ENCODE measurements at places on chromosomes 1 and 21.
A peak's percentile ranks its signal among the peaks of the same experiment; 100 is the strongest.

GRCh38 chr1:118483245-118484006, 298.4 kb upstream of the SPAG17 start:
- no peaks in the 10 kb centered on the region for H3K36me3 ChIP-seq
- no peak for DNase-seq
- H3K27ac ChIP-seq, result no peak overlapping the region
- H3K4me1 ChIP-seq, result no peaks in the 10 kb centered on the region
- no peaks in the 10 kb centered on the region for H3K27me3 ChIP-seq

DNA sequence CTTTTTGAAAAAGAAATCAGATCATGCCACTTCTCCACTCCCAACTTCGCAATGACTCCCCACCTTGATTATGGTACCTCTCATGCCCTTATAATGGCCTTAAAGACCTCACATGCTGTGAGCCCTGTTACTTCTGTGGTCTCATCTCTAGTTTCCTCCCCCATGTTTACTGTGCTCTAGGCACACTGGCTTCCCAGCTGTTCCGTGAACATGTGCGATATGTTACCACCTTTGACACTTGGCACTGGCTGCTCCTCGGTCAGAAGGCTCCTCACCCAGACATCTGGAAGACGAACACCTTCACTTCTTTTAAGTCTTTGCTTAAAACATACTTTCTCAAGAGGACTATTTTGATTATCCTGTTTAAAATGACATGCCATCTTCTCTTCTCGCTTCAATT, 14.3 kb upstream of the NTMT2 start:
- no peaks in the 10 kb centered on the region for H3K36me3 ChIP-seq
- no peak for DNase-seq
- no peaks in the 10 kb centered on the region for H3K27me3 ChIP-seq
- H3K27ac ChIP-seq, result no peak overlapping the region

DNA sequence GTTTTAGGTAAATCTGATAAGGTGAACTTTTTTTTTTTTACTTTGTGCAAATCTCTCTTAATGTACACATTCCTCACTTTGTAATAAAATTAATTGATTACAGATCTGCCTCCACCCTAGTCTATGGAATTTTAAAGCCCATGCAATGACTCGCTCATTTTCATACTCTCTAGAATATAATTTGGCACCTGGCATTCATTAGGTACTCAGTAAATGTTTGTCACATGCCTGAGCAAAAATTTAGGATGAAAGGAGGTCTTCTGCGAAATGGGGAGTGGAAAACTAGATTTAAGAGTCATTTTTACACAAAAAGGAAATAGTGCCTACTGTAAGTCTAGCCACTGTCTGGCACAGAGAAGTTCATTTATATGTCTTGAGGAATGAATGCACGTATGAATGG, 350.1 kb downstream of the DPYD start:
- no peak overlapping the region for H3K4me3 ChIP-seq
- H3K4me1 ChIP-seq, result no peaks in the 10 kb centered on the region
- H3K36me3 ChIP-seq, result no peaks in the 10 kb centered on the region
- H3K27me3 ChIP-seq, result no peaks in the 10 kb centered on the region
- no peak overlapping the region for H3K27ac ChIP-seq

DNA sequence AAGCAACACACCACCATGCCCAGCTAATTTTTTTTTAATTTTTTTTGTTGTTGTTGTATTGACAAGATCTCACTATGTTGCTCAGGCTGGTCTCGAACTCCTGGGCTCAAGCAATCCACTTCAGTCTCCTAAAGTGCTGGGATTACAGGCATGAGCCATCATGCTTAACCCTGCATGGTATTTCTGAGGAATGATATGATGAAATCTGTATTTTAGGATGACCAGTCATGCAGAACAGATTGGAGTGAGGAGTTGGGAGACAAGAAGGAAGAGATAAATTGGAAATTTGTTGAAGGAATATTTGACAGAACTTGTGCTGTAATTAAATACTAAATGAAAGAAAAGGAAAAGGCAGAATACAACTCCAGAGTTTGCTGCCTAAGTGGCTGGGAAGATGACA, 4.7 kb upstream of the NDUFS5 start:
- no peak overlapping the region for H3K4me3 ChIP-seq
- DNase-seq, result no peak
- H3K27ac ChIP-seq, result no peak overlapping the region
- no peaks in the 10 kb centered on the region for H3K36me3 ChIP-seq

GRCh38 chr1:2801046-2801445, 447 bp downstream of the TTC34 start:
- H3K27me3 ChIP-seq, result peaks cover 2% of the 10 kb centered on the region
- H3K4me1 ChIP-seq, result no peaks in the 10 kb centered on the region
- H3K27ac ChIP-seq, result no peak overlapping the region
- H3K4me3 ChIP-seq, result no peak overlapping the region
- no peaks in the 10 kb centered on the region for H3K36me3 ChIP-seq

- H3K4me1 ChIP-seq, result no peaks in the 10 kb centered on the region
- no peaks in the 10 kb centered on the region for H3K27me3 ChIP-seq
- no peaks in the 10 kb centered on the region for H3K36me3 ChIP-seq
- no peak for DNase-seq
These were observed 409.2 kb upstream of the PLXNA2 start for GRCh38 chr1:208653426-208653825.

DNA sequence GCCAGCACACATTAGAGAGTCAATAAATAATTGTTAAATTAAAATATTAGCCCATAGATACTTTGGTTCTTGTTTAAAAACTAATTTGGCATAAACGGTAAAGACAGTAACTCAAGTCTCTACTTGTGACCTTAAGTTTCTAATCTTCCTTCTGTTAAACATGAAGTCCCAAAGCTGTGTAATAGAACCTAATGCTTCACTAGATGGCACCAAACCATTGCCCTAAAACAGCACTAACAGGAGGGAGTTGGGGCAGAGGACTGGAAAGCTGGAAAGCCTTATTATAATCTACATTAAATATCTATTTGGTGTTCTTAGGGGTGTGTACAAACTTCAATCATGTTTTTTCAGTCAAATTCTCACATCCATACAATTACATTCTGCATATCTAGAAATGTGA, 176.7 kb downstream of the OLFM3 start:
- no peaks in the 10 kb centered on the region for H3K27me3 ChIP-seq
- no peak for DNase-seq

GRCh38 chr1:211574705-211575104, 4.3 kb downstream of the SLC30A1 start:
- no peaks in the 10 kb centered on the region for H3K27me3 ChIP-seq
- peaks cover 38% of the 10 kb centered on the region for H3K4me1 ChIP-seq

GRCh38 chr1:181971424-181971823, 90.1 kb downstream of the ZNF648 start:
- DNase-seq, result no peak
- no peak overlapping the region for H3K4me3 ChIP-seq
- H3K27me3 ChIP-seq, result no peaks in the 10 kb centered on the region

- no peak for DNase-seq
- no peak overlapping the region for H3K27ac ChIP-seq
- no peaks in the 10 kb centered on the region for H3K4me1 ChIP-seq
- H3K4me3 ChIP-seq, result no peak overlapping the region
These were observed 48.2 kb upstream of the ARHGEF16 start for GRCh38 chr1:3405974-3406867.

- no peak for DNase-seq
- H3K27ac ChIP-seq, result peak overlapping the region; percentile 96
- no peaks in the 10 kb centered on the region for H3K36me3 ChIP-seq
- H3K4me1 ChIP-seq, result peaks cover 19% of the 10 kb centered on the region
These were observed 51.5 kb downstream of the TOMM20 start for GRCh38 chr1:235077163-235077540.

GRCh38 chr21:32925098-32925497, 100.6 kb upstream of the OLIG2 start:
- H3K36me3 ChIP-seq, result no peaks in the 10 kb centered on the region
- H3K27me3 ChIP-seq, result no peaks in the 10 kb centered on the region
- no peaks in the 10 kb centered on the region for H3K4me1 ChIP-seq
- no peak overlapping the region for H3K4me3 ChIP-seq
- H3K27ac ChIP-seq, result no peak overlapping the region

DNA sequence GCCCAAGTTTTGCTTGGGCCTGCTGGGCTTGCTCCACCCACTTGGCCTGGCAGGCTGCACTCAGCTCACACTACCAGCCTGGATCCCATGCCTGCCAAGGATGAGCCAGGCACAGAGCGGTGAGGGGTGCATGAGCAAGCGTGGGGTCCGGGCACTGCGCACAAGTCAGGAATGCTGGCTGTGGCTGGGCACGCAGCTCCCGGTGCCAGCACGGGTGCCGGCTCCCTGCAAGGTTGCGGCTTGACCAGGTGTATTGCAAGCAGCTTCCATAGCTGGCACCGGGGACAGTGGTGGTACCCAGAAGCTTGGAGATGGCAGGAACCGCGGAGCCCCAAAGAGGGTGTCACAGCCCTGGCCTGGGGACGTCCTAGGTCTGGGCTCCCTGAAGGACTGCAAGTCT, 224.4 kb upstream of the NRIP1 start:
- H3K27ac ChIP-seq, result no peak overlapping the region
- H3K27me3 ChIP-seq, result no peaks in the 10 kb centered on the region
- H3K36me3 ChIP-seq, result no peaks in the 10 kb centered on the region
- H3K4me1 ChIP-seq, result no peaks in the 10 kb centered on the region
- no peak overlapping the region for H3K4me3 ChIP-seq

- peaks cover 14% of the 10 kb centered on the region for H3K4me1 ChIP-seq
- H3K4me3 ChIP-seq, result no peak overlapping the region
- DNase-seq, result no peak
- H3K36me3 ChIP-seq, result no peaks in the 10 kb centered on the region
- no peak overlapping the region for H3K27ac ChIP-seq
These were observed 46.8 kb downstream of the PTPRU start for GRCh38 chr1:29282924-29283803.

DNA sequence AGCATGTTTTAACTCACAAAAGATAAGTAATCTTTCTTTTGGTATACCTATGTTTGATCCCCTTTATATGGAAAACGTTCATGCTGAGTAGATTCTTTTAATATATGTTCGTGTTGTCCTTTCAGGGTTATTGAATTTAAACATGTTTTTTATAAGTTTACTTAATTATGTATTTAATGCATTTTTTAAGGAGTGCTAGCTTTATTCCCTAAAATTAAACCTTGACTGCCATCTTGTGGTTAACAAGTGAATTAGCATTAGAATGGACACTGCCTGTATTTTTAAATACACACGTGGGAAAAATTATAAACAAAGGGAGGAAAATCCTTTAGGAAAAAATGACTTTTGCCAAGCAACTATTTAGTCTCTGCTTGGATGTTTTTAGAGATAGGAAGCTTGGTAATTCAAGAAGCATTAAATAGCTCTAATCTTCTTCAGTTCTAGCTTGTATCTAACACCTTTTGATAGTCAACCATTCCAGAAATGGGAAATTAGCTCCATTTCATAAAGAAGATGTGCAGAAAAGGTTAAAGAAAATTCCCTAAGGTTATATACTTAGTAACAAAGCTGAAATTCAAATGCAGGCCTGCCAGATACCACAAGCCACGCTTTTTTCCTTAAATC, 43.0 kb downstream of the UBE2U start:
- no peak overlapping the region for H3K27ac ChIP-seq
- H3K4me1 ChIP-seq, result peaks cover 8% of the 10 kb centered on the region
- no peaks in the 10 kb centered on the region for H3K27me3 ChIP-seq
- DNase-seq, result no peak
- no peaks in the 10 kb centered on the region for H3K36me3 ChIP-seq

DNA sequence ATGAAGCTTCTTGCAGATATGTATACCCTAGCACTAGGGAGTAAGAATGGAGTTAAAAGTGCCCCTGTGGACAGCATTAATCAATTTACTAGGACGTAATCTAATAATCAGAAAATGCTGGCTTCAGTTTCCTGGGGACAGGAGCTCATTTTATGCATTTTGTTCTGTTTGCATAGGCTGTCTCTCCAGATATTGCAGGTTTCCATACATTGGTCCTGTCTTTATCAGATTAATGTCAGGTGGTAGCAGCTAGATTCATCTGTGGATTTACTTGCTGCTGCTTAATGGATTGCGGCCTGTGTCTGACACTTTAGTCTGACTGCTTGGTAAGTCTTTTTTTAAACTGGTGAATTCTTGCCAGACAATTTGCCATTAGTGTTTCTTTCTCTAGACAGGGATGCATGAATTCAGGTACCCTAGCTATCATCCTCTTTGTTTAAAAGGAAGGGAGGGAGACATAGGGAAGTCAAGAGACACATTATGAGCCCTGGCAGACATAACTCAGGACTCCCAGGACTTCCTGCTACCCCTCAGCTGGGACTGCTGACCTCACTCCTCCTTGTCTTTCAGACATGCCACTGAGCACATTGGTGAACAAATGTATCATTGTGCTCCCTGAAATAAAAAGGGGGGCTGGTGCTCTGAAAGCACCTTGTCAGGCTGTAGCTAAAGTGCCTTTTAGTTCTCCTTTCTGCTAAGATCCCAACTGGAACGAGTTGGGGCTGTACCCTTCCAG, 47.7 kb downstream of the NOS1AP start:
- H3K36me3 ChIP-seq, result no peaks in the 10 kb centered on the region
- no peak overlapping the region for H3K27ac ChIP-seq
- H3K4me1 ChIP-seq, result no peaks in the 10 kb centered on the region
- DNase-seq, result no peak

DNA sequence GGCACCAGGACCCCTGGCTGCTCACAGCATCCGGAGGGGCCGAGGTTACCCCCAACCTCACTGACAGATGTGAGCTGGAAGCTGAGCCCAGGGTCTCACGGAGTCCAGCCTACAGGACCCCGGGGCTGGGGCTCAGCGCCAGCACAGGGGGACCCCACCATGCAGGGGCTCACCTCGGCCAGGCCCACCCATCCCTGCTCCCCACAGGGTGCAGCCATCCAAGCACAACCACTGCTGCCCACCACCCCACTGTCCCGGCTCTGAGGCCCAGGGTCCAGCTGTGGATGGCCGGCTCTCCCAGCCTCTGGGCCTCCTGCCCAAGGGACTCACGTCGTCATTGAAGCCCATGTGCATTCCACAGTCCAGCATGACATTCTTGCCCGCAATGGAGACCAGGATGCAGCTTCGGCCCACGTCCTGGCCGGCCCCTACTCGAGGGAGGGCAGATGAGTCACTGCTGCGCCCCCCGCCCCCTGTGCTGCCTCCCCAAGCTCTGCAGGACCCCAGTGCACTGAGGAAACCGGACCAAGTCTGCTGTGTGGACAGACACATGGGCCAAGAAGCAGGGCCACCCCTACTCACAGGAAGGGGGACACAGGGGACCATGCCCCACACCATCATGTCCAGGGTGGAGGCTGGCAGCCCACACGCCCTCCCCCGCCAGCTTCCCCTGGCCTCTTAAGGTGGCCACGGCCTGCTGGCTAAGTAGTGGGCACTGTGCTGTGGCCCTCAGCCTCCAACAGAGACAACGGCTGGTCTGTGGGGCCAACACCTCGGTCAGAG, 3.6 kb downstream of the INTS11 start:
- H3K36me3 ChIP-seq, result peaks cover 2% of the 10 kb centered on the region
- peaks cover 24% of the 10 kb centered on the region for H3K4me1 ChIP-seq
- no peaks in the 10 kb centered on the region for H3K27me3 ChIP-seq
- no peak for DNase-seq

Data from liver (tissue), 10 donors.